ENCODE measurements at places on chromosomes 3 and 15. TPM values are rescaled to one million over a fixed set of nuclear protein-coding genes. Genes with fewer than 3 reads are reported as not detected.

DNA sequence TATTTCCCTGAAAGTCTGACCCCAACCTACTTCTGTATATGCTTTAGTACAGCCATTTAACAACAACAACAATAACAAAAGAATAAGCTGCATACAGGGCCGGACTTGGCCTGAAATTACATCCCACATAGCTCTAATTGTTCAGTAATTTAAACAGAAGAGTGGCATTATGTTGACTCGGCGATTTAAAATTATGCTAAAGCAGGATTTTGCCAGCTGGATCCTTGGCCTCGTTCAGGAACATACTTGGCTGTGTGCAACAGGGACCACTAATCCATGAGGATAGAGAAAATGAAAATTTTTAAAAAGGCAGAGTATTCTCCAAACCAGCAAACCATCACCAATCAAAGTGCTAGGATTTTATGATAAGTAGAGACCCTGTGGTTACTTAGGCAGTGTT lies 433.1 kb upstream of the RBMS3 start:
- DNase-seq, result no peak

The SEMA7A gene
- total RNA-seq, result 3.2 TPM

The SPINT1 gene
- total RNA-seq, result 232 TPM

DNA sequence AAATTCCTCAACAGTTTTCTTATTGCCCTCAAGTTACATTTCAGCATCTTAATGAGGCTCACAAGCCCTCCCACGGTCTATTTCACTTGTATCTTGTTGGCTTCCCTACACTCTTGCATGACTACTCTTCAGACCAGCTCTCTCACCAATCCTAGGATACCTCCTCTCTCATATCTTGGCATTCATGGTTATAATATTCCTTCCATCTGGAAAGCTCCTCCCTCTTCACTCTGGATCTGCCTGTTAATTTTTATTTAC lies 8.5 kb upstream of the CCDC80 start:
- no peak for DNase-seq

GRCh38 chr3:13824521-13825310 lies 55.2 kb downstream of the WNT7A start:
- DNase-seq, result no peak

The CYP11A1 gene
- 0.72 TPM for total RNA-seq

GRCh38 chr3:193788189-193788991 lies 195.4 kb downstream of the OPA1 start:
- peak; percentile 60 for DNase-seq

The SLC51B gene
- 0.37 TPM for total RNA-seq

- DNase-seq, result peak; percentile 44
Observed at GRCh38 chr15:92907896-92908712, 8.0 kb downstream of the CHD2 start.

- no peak for DNase-seq
Observed at GRCh38 chr15:99976000-99976399, 242.8 kb upstream of the LYSMD4 start.

- DNase-seq, result no peak
Observed at GRCh38 chr3:149003653-149004305, 12.4 kb downstream of the GYG1 start.

GRCh38 chr3:190695994-190696393 lies 166.5 kb downstream of the GMNC start:
- DNase-seq, result no peak

DNA sequence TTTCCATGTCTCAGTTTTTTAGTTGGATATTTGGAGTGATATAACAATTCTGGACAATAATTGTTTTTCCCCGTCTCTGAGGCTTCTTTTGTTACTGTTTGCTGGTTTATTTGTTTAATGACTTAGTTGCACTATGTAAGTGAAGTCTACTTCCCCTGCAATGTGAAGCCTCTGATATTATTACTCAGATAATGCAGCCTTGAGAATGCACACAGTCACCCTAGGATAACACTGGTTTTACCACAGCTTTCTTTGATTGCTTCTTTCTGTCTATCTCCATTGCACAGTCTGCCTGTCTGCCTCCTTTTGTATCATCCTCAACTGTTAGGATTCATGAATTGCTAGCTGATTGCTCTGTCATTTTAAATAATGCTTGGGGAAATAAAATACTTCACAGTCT lies 208.7 kb upstream of the ROBO1 start:
- DNase-seq, result no peak

- no peak for DNase-seq
Observed at GRCh38 chr3:6522191-6522590, 338.7 kb upstream of the GRM7 start.

DNA sequence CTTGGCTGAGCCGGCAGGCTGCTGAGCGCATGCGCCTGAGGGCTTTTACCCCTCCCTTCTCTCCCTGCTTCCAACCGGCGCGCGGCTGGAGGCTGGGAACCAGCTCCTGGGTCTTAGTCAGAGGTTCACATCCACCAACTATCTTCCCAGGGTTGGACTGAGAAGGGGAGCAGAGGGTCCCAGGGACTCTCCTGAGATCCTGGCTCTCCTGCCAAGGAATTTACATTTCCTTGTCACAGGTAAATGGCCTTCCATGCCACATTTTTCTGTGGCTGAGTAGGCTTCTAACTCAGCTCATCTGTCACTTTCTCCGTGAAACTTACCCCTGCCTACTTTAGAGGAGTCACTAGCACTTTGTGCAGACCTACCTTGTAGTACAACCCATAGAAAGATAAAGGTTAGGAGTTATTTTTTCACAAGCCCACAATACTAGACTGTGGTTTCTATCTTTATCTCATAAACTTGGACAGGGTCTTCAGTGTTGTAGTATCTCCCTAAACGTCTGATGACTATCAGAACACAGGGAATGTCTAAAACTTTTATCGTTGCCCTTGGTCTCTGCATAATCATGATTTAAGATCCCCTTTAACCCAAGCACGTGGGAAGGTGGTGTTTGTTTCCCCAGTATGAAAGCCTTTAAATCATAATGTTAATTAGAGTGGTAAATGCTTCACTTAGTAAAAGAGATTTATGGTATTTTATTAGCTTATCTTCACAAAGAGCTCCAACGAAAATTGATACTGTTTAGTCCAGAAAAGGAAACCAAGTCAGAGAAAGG lies 638 bp upstream of the TBC1D5 start:
- DNase-seq, result no peak

DNA sequence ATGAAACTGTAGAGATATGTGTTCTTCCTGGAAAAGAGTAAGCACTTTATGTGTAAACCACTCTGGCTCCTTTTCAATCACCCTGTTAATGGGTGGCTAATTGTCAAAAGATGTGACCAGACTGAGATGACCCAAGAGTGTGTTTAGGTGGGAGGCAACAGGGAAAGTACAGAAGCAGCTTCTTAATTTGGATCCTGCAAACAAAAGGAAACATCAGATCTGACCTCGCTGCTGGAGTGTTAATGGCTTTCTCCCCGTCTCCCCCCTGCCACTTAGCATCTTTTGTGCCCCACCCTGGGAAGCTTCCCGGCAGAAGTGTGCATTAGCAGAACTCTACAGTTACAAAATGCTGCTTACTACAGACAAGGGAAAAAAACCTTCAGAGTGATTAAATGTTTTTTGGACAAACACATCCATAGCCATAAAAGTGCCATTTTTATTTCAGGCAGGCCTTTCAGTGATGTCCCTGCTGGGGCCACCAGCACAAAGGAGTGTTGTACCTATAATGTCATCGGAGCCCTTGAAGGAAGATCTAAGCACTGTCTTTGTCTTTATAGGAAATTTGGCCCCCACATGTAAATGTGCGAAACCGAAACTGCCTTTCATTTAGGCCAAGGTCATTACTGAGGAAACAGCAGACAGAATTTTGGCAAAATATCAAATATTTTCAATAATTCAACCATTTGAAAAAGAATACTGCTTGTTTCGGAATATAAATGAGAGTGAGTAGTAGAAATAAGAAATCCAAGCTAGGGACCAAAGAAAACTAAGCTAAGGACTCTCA lies 311.0 kb downstream of the WDR72 start:
- no peak for DNase-seq

DNA sequence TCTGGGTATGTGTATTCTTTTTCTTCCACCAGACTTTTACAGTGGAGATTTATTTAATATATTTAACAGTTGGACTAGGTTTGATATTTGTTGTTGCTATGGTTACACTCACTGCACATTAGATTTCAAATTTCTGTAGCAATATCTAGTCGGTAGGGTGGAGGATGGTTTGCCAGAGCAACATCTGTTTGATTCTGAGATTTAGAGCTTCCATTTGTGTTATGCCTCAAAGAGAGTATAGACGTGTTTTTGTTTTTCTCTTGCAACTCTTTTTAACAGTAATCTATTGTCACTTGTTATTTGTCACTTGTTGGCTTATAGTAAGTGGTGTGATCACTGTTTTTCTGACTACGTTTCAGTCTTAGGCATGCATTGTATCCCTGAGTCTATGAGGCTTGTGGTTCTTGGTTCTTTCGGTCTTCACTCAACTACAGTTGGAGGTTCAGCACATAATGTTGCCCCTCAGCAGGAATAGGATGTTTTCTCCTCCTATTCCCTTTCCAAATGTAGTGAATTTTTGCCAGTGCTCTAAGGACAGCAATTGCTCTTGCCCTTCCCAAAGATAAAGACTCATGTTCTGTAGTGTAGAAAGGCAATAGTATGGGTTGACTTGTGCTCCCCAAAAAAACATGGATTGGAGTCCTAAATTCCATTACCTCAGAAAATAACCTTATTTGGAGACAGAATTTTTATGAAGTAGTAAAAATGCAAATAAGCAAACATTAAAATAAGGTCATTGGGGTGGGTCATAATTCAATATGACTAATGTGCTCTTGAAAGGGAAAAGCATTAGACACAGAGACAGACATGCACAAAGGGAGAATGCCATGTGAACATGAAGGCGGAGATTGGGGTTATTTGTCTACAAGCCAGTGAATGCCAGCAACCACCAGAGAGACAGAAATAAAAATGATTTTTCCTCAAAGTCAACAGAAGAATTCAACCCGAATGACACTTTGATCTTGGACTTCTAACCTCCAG lies 692.1 kb downstream of the DIPK2A start:
- no peak for DNase-seq

GRCh38 chr3:148100476-148100875 lies 597.2 kb upstream of the AGTR1 start:
- no peak for DNase-seq

The SEMA3F gene
- 34.1 TPM for total RNA-seq

The RTP1 gene
- total RNA-seq, result not detected

- no peak for DNase-seq
Observed at GRCh38 chr3:119681279-119681678, 4.1 kb upstream of the COX17 start.

The TMEM158 gene
- total RNA-seq, result 14.6 TPM

The NPAP1 gene
- total RNA-seq, result 0.17 TPM

The RBP2 gene
- total RNA-seq, result 12.2 TPM

DNA sequence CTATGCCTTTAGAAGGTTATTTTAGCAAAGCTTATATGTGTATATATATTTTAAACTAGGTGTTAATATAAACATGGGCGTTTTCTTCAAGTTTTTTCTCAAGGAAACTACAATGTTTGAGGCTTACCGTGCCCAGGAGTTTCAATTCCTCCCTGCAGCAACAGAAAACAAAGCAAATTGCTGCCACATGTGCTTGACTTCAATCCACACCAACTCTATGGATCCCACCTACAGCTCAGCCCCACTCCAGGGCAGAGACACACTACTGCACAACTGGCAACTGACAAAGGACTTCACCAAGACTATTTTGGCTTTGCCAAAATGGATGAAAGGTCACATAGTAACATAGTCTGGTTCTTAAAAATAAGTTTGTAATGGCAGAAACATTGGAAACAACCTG lies 346.6 kb downstream of the ERC2 start:
- DNase-seq, result no peak

The ULK4 gene
- 9.8 TPM for total RNA-seq

DNA sequence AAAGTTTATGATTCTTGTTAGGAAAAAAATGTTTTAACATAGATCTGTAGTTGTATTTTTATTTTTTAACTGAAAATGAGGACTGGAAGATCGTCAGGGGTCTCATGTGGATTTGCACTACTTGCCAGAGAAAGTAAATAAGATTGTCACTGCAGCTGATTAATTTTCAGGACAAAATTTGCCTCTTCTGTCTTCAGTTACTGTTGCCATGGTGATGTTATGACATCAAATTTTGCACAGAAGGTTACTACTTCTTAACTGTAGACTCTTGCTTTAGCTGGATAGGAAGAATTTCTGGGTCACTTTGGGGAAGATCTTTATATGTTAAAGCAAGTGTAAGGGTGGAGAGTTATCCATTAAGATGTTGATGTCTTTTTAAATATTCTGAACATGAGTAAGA lies 82.2 kb upstream of the WDR72 start:
- DNase-seq, result no peak

DNA sequence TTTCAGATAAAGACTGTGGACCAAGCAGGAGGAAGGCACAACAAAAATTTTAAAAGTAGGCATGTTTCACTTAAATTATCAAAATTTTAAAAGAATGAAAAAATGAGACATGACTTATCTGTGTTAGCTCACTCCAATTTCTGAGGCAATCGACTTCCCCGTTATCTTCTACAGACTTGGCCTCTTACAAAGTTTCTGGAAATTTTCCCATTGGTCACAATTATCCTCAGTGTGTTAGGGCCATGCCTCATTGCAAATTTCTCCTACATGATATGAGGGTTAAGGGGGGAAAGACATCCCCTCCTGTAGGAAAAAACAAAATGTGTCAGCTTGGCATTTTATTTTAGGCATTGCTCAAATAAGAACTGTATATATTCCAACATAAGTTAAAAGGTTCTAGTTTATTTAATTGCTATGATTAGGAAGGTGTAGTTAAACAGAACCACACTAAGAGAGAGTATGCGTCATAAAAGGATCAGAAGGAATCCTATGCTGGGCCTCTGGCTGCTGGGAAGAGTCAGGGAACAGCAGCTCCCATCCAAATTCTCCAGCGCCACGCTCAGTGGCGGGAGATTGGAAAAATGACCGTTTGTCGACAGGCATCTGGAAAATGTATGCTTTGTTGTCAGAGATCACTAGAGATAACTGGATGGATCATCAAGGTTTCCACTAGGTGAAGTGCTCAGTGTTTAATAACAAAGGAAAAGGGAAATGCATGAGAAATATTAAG lies 463.6 kb upstream of the NR2F2 start:
- no peak for DNase-seq

The ZNF770 gene
- 26.0 TPM for total RNA-seq

- DNase-seq, result no peak
Observed at GRCh38 chr15:89829616-89830440, 15.2 kb upstream of the ANPEP start.

DNA sequence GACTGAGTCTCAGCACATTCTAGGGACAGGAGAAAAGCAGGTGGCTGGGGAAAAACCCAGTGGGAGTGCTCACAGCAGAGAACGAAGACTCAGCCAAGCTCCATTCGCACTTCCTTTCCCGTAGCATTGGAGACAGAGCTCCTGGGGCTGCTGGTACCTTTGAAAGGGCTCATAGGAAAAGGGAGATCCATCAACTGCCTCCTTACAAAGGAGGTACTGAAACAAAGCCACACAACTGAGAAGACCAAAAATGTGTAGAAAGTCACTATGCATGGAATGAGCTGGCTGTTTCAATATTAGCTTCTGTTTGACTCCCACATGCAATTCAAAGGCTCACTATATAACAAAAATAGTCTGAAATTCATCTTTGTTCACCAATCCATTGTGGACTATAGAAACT lies 16.9 kb downstream of the STIMATE start:
- no peak for DNase-seq

- no peak for DNase-seq
Observed at GRCh38 chr3:144763878-144764454, 792.3 kb downstream of the DIPK2A start.

- no peak for DNase-seq
Observed at GRCh38 chr3:158381262-158381868, 189.6 kb upstream of the MLF1 start.

The GPR149 gene
- total RNA-seq, result not detected

The SLC2A2 gene
- total RNA-seq, result 22.4 TPM

Data from mucosa of gallbladder (tissue), 1 donor.